Effector CD8-positive, alpha-beta T cell (primary cell): ENCODE measurements at places on chromosomes 12 and 14.

- no peak for DNase-seq
Observed at GRCh38 chr14:26319139-26319864, 278.5 kb downstream of the NOVA1 start.

DNA sequence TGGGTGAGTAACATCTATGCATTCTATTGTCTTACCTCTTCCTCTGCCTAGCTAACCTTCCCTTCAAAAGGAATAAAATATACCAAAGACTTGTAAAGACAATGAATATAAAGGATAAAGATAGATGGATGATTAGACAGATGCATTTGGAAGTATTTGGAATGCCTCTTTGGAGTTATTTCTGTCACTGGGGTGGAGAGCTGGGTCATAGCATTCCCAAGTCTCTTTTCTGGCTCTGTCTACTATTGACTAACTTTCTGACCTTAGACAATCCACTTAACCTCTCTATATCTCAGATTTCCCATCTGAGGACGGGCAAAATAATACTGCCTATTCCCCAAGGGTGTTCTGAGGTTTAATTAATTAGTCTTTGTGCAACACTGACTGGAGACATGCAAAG lies 517.4 kb downstream of the DIO2 start:
- DNase-seq = no peak

DNA sequence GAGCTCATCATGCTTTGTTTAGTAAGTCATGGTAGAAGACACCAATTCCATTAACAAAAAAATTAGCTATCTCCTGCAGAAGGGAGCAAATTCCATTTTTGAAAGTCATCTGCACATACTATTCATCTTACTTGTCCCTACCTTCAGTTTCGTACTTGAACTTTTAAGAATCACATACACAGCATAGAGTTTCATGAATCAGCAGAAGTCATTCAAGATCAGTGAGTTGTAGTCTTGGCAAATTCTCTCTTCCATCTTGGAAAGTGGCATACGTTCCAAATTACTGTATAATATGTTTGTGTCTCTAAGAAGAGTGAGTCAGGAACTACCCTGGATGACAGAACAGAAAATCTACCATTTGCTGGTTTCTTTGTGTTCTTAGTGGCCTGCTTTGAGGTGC lies 14.1 kb downstream of the VRK1 start:
- no peak for DNase-seq

GRCh38 chr12:115758183-115758582 lies 519.3 kb downstream of the MED13L start:
- DNase-seq = no peak
